Aorta (tissue), 5 donors: ENCODE measurements at places on chromosomes 3 and 15.

DNA sequence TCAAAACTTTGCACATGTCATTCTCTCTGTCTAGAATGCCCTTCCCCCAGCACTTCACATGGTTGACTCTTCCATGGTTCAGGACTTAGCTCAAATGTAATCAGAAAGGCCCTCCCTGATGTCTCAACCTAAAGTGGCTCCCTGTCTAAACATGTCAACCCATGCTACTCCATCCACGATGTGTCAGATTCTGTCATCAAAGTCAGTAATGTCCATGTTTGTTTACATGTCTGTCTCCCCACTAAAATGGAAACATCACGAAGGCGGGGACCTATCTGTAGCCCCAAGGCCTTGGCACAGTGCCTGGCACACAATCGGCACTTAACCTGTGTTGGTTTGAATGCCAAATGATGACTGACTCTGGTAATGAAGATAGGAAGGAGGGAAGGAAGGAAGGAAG, 20.8 kb upstream of the SNTN start:
- no peaks in the 10 kb centered on the region for H3K4me1 ChIP-seq
- no peaks in the 10 kb centered on the region for H3K27me3 ChIP-seq
- DNase-seq = no peak
- H3K4me3 ChIP-seq = no peak overlapping the region
- no peaks in the 10 kb centered on the region for H3K36me3 ChIP-seq
- H3K27ac ChIP-seq = no peak overlapping the region

DNA sequence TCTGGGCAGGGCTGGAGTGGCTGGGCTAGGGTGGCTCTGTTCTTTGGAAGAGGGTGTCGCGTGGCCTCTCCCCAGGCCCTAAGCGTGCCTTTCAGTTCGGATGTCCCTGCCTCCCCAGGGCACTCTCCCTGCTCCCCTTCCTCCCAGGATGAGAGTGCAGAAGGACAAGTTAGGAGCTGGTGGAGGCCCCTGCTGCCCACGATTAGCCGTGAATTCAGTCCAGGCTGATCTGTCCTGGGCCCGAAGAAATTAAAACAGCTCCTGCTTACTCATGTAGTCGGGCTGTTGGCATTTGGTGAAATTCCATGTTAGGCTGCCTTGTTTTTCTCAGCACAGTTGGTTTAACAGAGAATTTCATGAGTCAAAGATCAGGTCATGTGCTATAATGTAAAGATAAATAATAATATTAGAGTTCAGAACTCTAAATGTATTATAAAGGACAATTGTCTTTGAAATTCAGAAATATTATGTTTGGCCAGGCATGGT, 24.5 kb downstream of the NIPA1 start:
- H3K27ac ChIP-seq = no peak overlapping the region
- H3K27me3 ChIP-seq = no peaks in the 10 kb centered on the region
- H3K36me3 ChIP-seq = no peaks in the 10 kb centered on the region
- DNase-seq = no peak
- H3K4me3 ChIP-seq = no peak overlapping the region

- H3K27me3 ChIP-seq = no peaks in the 10 kb centered on the region
- H3K27ac ChIP-seq = no peak overlapping the region
- H3K4me3 ChIP-seq = no peak overlapping the region
Measured at GRCh38 chr3:65779390-65779789, 259.3 kb downstream of the MAGI1 start.

- no peak for DNase-seq
- H3K27ac ChIP-seq = no peak overlapping the region
- H3K4me1 ChIP-seq = no peaks in the 10 kb centered on the region
- H3K27me3 ChIP-seq = no peaks in the 10 kb centered on the region
Measured at GRCh38 chr3:169085827-169086226, 577.7 kb downstream of the MECOM start.

GRCh38 chr3:46383951-46384330, 13.2 kb downstream of the CCR5 start:
- no peak for DNase-seq
- H3K4me3 ChIP-seq = no peak overlapping the region
- no peaks in the 10 kb centered on the region for H3K36me3 ChIP-seq
- H3K27me3 ChIP-seq = peaks cover 2% of the 10 kb centered on the region
- no peak overlapping the region for H3K27ac ChIP-seq
- H3K4me1 ChIP-seq = no peaks in the 10 kb centered on the region

- DNase-seq = peak; percentile 65
- H3K27me3 ChIP-seq = no peaks in the 10 kb centered on the region
- no peak overlapping the region for H3K4me3 ChIP-seq
- H3K36me3 ChIP-seq = no peaks in the 10 kb centered on the region
Measured at GRCh38 chr3:151305060-151305774, 11.4 kb downstream of the GPR87 start.

DNA sequence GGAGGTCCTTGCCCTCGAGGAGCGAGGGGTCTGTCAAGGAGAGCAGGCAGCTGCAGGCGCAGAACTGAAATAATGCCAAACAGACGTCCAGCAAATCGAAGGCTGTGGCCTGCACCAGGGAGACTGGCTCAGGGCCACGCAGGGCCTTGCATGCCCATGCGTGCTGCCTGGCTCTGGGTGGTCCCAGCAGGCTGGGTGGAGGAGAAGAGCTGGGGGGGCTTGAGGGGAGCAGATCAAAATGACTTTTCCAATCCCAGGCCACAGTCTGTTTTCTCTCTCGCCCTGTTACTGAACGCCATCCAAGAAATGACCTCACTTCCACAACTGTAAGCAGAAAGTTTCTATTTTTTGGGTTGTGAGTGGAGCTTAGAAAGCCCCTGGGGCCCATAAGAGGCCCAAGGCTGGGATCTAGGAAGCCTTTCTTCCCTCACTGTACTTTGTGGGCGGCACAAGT, 96.9 kb upstream of the RPL32 start:
- H3K4me3 ChIP-seq = no peak overlapping the region
- no peaks in the 10 kb centered on the region for H3K4me1 ChIP-seq
- H3K36me3 ChIP-seq = no peaks in the 10 kb centered on the region

DNA sequence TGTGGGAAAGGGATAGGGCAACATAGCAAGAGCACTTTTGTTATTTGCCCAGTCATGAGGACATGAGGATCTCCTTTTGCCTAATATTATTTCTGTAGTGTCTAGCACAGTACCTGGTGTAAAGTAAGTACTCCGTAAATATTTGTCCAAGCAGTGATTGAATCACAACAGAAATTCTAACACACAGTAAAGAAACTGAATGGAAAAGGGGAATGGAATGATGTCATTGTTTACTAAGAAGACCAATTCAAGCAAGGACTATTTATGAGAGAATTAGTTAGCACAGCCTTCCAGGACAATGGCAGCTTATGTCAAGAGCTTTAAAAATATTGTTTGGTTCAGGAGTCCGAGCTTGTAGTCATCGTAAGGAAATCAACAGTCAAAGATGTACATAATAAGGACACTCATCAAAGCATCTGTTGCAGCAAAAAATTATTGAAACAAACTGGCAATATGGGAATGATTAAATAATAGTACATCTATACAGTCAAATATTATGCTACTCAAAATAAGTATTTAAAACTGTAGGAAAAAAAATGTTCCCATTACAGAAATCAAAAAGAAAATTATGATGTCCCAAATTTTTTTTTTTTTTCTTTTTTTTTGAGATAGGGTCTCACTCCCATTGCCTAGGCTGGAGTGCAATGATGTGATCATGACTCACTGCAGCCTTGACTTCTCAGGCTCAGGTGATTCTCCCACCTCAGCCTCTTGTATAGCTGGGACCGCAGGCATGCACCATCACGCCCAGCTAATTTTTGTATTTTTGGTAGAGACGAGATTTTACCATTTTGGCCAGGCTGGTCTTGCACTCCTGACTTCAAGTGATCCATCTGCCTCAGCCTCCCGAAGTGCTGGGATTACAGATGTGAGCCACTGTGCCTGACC, 17.9 kb downstream of the CAPN7 start:
- no peaks in the 10 kb centered on the region for H3K27me3 ChIP-seq
- H3K27ac ChIP-seq = no peak overlapping the region
- no peaks in the 10 kb centered on the region for H3K4me1 ChIP-seq
- DNase-seq = no peak
- H3K4me3 ChIP-seq = no peak overlapping the region
- H3K36me3 ChIP-seq = peaks cover 10% of the 10 kb centered on the region

- no peaks in the 10 kb centered on the region for H3K4me1 ChIP-seq
- no peaks in the 10 kb centered on the region for H3K36me3 ChIP-seq
- H3K4me3 ChIP-seq = no peak overlapping the region
- no peak for DNase-seq
- no peaks in the 10 kb centered on the region for H3K27me3 ChIP-seq
Measured at GRCh38 chr3:134883697-134884385, 88.8 kb downstream of the EPHB1 start.

DNA sequence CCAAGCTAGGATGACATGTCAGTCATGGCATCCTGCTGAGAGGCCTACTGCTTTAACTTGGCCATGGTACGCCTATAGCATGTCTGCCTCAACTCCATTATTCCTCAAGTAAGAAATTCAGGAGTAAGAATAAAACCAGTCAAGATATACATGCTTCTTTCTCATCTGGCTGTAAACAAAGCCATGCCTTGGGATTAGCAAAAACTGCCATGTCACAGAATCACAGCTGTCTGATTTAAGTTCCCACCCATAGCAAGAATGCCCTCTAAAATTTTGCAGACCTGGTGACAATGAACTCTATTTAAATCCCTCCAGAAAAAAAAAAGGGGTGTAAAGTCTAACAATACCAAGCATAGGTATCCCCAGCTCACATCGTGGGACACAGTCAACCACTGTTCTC, 55.6 kb upstream of the ACAN start:
- H3K27ac ChIP-seq = peak overlapping the region; percentile 64
- H3K36me3 ChIP-seq = no peaks in the 10 kb centered on the region
- H3K4me1 ChIP-seq = peaks cover 3% of the 10 kb centered on the region
- H3K27me3 ChIP-seq = no peaks in the 10 kb centered on the region

GRCh38 chr15:96160800-96161199, 169.7 kb upstream of the NR2F2 start:
- DNase-seq = no peak
- H3K4me1 ChIP-seq = peaks cover 3% of the 10 kb centered on the region
- no peak overlapping the region for H3K27ac ChIP-seq

GRCh38 chr15:59950603-59951388, 53.3 kb upstream of the FOXB1 start:
- H3K4me3 ChIP-seq = no peak overlapping the region
- H3K4me1 ChIP-seq = no peaks in the 10 kb centered on the region
- no peaks in the 10 kb centered on the region for H3K27me3 ChIP-seq

DNA sequence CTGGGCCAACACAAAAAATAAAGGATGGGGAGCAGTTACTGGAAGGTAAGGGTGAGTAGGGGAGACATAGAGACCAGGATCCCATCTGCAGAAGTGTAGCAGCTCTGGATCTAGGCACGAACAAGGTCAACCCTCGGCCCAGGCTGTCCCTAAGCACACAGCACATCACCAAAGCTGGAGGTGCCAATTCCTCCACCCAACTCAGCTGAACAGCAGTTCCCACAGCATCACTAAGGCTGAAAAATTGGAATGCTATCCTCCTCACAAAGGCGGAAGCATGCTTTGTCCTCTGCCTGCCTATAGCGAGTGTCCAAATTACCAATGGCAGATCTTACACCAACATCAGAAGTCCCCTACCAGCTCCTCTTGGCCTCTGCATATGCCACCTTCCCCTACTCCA, 33.9 kb downstream of the OSBPL10 start:
- H3K36me3 ChIP-seq = no peaks in the 10 kb centered on the region
- no peak overlapping the region for H3K4me3 ChIP-seq
- DNase-seq = no peak
- no peak overlapping the region for H3K27ac ChIP-seq

GRCh38 chr3:182005219-182005618, 293.5 kb downstream of the SOX2 start:
- no peak overlapping the region for H3K27ac ChIP-seq
- no peak overlapping the region for H3K4me3 ChIP-seq
- DNase-seq = no peak
- H3K4me1 ChIP-seq = no peaks in the 10 kb centered on the region
- H3K27me3 ChIP-seq = no peaks in the 10 kb centered on the region

DNA sequence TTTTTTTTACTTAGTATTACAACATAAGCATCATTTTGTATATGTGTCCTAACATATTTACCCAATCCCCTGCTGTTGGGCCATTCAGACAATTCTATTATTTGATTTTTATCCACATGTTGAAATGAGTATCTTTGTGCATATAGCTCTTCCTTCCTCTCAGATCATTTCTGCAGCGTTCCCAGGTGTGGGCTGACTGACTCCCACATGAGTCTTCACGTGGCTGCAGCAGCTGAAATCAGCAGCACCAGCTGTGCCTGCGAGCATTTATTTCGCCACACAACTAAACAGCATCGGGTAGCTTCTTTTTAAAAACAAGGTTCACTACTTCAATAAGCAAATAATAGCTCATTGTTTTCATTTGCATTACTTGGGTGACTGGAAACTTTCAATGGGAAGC, 44.5 kb upstream of the PDE8A start:
- no peak for DNase-seq
- no peaks in the 10 kb centered on the region for H3K27me3 ChIP-seq
- H3K4me3 ChIP-seq = no peak overlapping the region
- no peaks in the 10 kb centered on the region for H3K36me3 ChIP-seq
- no peak overlapping the region for H3K27ac ChIP-seq

DNA sequence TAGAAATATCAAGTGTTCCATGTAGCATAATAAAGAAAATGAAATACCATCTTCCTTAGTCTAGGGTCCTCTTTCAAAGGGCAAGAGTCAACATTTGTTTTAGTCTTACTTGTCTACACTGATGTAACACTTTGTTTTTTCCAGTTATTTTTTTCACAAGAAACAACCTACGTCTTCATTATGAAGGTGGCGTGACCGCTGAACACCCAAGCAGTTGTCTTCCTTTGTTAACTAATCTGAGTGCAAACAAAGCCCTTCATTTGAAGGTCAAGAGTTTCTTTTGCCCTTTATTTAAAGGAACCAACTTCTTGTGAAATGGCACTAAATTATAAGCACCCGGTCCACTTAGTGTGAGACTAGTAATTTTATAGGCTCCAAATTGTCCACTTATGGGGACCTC, 73.2 kb downstream of the CD47 start:
- no peaks in the 10 kb centered on the region for H3K36me3 ChIP-seq
- H3K4me1 ChIP-seq = no peaks in the 10 kb centered on the region
- no peak overlapping the region for H3K4me3 ChIP-seq

- no peak for DNase-seq
- no peaks in the 10 kb centered on the region for H3K4me1 ChIP-seq
- no peaks in the 10 kb centered on the region for H3K36me3 ChIP-seq
- no peaks in the 10 kb centered on the region for H3K27me3 ChIP-seq
Measured at GRCh38 chr3:115831864-115832263, 208.6 kb downstream of the GAP43 start.

- DNase-seq = no peak
- H3K36me3 ChIP-seq = no peaks in the 10 kb centered on the region
- no peak overlapping the region for H3K27ac ChIP-seq
- no peaks in the 10 kb centered on the region for H3K27me3 ChIP-seq
Measured at GRCh38 chr15:41797201-41797944, 23.1 kb downstream of the MAPKBP1 start.

- no peaks in the 10 kb centered on the region for H3K4me1 ChIP-seq
- DNase-seq = no peak
- no peaks in the 10 kb centered on the region for H3K36me3 ChIP-seq
- no peak overlapping the region for H3K27ac ChIP-seq
- H3K4me3 ChIP-seq = no peak overlapping the region
Measured at GRCh38 chr15:44144184-44144583, 50.9 kb downstream of the FRMD5 start.

GRCh38 chr15:57367556-57367955, 8.7 kb upstream of the CGNL1 start:
- no peaks in the 10 kb centered on the region for H3K4me1 ChIP-seq
- no peak overlapping the region for H3K27ac ChIP-seq
- DNase-seq = no peak
- H3K4me3 ChIP-seq = no peak overlapping the region
- no peaks in the 10 kb centered on the region for H3K27me3 ChIP-seq

- DNase-seq = no peak
- H3K27me3 ChIP-seq = no peaks in the 10 kb centered on the region
- no peaks in the 10 kb centered on the region for H3K36me3 ChIP-seq
- no peak overlapping the region for H3K27ac ChIP-seq
- H3K4me1 ChIP-seq = no peaks in the 10 kb centered on the region
Measured at GRCh38 chr15:37041836-37042235, 58.5 kb downstream of the MEIS2 start.
